Fibroblast of villous mesenchyme (primary cell): ENCODE measurements at places on chromosomes 12 and 14.

GRCh38 chr14:43640718-43641267 is 866.3 kb downstream of the FSCB start:
- no peak for DNase-seq

DNA sequence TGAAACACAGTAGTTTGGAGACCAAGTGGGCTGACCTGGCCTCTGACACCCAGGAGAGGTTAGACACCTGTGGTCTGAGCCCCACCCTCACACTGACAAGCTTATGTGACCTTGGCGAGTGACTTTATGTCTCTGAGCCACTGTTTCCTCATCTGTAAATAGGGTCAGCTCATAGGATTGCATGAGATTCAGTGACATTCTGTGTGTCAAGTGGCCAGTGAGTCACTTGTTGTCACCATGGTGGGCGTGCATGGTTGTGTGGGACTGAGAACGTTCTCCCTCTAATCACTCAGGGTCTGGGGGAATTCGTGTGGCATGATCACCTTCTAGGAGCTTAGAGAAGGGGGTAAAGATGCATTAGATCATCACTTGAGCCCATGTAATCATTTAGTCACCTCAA is 146.4 kb downstream of the PHETA1 start:
- no peak for DNase-seq

GRCh38 chr12:62720661-62721330 is 214.2 kb downstream of the PPM1H start:
- no peak for DNase-seq

DNA sequence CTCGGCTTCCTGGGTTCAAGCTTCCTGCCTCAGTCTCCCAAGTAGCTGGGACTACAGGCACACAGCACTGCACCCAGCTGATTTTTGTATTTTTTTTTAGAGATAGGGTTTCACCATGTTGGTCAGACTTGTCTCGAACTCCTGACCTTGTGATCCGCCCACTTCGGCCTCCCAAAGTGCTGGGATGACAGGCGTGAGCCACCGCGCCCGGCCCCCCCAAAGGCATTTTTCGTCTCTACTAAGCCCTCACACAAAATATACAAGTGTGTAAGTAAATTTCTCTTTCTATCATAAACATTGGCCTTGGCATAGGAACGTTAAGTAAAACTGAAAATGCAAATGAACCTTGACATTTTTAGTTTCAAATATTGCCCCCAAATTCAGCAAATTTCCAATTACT is 2.1 kb downstream of the ACAD10 start:
- DNase-seq: no peak

- DNase-seq: no peak
Observed at GRCh38 chr14:51931308-51931707, 58.0 kb upstream of the RTRAF start.

DNA sequence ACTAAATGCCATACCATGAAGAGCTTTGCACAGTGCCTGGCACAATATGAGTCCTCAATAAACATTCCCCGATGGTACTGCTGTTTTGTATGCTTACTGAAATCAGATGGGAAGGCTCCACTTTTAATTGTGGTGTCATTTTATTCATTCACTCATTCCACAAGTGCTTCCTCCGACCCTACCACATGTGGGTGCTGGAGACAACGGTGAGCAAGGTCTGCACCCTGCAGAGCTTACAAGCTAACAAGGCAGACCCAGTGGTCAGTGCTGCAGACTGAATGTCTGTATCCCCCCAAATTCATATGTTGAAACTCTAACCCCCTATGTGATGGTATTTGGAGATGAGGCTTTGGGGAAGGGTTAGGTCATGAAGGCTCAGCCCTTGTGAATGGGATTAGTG is 48.3 kb downstream of the RFX4 start:
- DNase-seq: no peak

GRCh38 chr12:42124764-42125387 is 19.8 kb downstream of the GXYLT1 start:
- no peak for DNase-seq

GRCh38 chr12:109255377-109255776 is 53.7 kb downstream of the FOXN4 start:
- peak; percentile 16 for DNase-seq

GRCh38 chr12:34377243-34378035 is 355.1 kb downstream of the ALG10 start:
- no peak for DNase-seq

DNA sequence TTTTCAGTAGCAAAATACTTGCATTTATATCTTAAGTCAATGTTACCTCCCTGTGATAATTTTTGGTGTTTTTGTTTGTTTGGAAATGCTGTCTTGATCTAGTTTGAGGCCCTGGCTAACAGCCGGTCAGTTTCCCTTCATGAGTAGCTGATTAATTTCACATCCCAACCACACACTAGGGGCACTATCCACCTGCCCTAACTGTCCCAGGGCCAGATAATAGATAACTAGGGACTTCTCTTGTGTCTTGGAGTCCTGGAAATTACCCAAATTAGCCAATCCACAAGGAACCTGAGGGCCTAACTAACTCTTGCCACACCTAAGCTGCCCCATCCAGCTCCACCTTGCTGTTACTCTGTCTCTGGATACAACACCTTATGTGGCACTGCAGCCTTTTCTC is 399.9 kb downstream of the FOXG1 start:
- no peak for DNase-seq

DNA sequence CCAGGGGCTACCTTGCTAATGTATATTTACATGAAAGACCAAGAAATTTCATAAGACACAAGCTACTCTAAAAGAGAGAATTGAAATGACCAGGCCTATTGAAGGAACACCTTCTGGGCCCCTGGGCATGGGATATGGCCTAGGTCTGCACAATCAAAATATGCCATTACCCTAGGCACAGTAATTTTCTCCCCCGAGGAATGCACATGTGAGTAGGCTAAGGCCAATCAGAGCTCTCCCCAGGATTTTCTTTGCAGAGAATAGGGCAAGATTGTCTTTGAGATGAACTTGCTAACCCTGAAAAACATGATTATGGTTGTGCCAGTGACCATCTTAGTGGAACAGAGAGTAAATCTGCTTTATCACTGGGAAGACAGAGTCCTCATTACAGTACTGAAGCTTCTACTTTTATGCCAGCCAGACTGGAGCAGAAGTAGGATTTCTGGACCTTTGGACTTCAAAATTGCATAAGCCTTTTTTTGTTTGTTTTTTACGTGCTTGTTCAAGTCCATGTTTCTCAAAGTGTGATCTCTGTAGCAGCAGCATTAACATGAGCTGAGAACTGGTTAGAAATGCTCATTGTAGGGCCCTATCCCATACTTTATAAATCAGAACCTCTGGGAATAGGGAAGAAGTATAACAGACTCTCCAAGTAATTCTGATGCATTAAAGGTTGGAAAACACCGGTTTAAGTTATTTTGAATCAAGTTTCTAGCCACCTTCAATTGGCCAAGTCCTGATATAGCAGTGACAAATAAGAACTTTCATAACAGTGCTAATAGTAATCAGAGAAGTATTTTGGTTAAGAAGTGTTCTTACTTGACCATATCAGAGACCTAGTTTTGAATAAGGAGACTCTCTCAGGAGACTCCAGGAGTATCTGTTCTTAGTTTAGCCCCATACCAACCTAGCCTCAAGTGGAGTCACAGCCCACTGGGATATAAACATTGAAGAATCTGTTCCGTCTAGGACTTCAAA is 112.9 kb downstream of the LMO3 start:
- no peak for DNase-seq

GRCh38 chr14:80212023-80212397 is 706 bp upstream of the DIO2 start:
- peak; percentile 83 for DNase-seq

DNA sequence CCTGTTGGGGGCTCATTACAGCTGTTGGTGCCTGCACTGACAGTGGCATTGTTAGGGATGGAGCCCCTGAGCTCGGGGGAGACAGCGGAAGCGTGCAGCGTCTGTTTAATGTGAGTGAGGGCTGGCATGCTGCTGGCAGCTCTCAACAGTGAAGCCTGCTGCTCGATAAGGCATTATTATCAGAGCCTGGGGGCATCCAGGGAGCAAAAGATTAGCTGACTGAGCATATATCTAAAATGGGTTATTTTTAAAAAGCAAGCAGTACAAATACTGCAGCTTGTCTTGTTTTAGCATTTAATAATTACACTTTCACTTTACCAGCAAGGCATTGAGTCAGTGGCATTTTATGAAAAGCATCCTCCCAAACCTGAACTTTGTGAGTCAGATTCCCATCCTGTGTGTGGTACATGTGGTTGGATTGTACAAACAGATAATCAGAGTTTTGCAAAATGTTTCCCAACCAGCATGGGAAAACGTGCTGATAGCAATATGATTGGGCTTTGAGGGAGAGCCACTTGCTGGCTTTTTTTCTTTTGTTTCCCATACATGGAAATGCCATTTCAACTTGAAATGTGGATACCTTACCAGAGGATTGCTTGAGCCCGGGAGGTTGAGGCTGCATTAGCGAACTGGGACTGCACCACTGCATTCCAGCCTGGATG is 150.8 kb downstream of the PRKCH start:
- peak; percentile 99 for DNase-seq

GRCh38 chr12:114685869-114686268 is 1.9 kb upstream of the TBX3 start:
- peak; percentile 41 for DNase-seq

GRCh38 chr12:62130402-62130801 is 129.8 kb upstream of the USP15 start:
- DNase-seq: no peak

DNA sequence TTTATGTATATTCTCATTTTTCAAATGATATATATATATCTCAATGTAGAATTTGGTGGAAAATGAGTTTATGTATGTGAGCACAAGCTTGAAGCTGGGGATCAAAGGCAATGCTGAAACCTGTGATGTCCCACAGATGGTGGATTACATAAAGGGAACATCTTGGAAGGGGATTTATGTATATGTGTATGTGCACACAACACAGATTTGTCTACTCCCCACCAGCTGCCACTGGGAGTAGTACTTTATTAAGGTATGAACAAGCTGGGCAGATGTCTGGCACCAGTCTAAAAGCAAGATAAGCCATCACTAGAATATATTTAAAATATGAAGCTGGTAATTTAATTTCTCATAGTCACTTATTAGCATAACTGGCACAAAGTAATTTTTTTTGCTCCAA is 895.6 kb downstream of the SLC6A15 start:
- DNase-seq: no peak

- DNase-seq: no peak
Observed at GRCh38 chr12:113058553-113058952, 2.0 kb downstream of the DTX1 start.

DNA sequence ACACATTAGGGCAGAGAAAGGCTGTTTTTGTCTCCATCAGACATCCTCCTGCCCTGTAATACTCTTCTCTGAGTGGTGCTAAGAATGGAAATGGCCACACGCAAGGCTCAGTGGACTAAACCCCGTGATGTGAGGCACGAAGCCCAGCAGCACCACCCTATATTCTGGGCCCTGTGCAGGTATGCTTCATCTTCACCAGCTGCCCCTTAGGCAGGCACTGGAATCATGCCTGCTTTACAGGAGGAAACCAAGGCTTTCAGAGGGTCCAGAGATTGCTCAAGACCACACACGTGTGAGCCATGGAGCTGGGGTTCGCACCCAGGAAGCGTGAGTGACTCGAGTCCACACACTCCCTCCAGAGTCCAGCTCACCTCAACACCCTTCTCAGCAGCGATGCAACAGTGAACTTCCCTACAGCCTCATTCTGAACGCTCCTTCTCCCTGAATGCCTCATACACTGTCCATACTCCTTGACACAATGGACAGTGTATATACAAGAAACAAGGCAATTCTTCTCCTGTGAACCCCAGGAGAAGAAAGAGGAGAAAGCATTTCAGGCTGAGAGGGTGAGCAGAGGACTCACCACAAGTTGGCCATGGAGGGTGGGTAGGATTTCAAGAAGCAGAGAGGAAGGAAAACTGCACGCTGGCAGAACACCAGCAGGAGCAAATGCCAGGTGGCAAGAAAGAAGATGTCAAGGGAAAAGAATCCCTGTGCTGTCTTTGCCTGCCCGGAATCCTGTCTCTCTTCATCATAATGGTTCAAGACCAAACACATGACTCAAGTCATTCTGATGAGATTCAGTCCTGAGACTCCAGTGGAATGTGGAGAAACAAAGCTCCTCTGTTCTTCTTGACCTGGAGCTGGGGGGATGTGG is 39.1 kb downstream of the NT5DC3 start:
- DNase-seq: no peak

DNA sequence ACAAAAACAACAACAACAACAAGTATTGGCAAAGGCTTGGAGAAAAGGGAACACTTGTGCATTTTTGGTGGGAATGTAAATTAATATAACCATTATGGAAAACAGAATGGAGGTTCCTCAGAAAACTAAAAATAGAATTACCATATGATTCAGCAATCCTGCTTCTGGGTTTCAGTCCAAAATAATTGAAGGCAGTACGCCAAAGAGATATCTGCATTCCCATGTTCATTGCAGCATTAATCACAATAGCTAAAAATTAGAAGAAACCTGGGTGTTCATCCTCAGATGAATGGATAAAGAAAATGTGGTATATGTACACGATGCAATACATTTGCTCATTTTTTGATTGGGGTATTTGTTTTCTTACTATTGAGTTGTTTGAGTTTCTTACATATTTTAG is 813.0 kb downstream of the NRXN3 start:
- no peak for DNase-seq
